GM04503 (cell line): ENCODE measurements at places on chromosomes 1 and 21.
A peak's percentile ranks its signal among the peaks of the same experiment; 100 is the strongest.

- DNase-seq: no peak
These were observed 1.9 kb downstream of the DHRS3 start for GRCh38 chr1:12615865-12616708.

GRCh38 chr1:215497528-215497927 is 69.6 kb upstream of the KCTD3 start:
- DNase-seq: no peak

DNA sequence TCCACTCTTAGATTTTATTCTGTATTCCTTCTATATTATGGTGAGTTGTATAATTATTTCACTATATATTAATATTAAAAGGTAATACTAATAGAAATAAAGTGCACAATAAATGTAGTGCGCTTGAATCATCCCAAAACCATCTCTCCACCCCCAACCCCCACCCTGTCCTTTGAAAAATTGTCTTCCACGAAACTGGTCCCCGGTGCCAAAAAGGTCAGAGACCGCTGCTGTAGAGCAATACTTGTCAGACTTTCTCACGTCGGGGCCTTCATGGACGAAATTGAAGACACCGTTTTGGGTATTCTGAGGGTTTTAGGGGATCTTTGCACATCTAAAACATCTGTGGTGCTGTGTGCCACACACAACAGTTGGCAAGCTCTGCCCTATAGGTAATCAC is 19.6 kb downstream of the DYRK1A start:
- no peak for DNase-seq

GRCh38 chr1:71093938-71094337 is 13.1 kb upstream of the ZRANB2 start:
- no peak for DNase-seq

- DNase-seq: no peak
These were observed 46.5 kb downstream of the SAMD13 start for GRCh38 chr1:84347932-84348555.

GRCh38 chr21:46634966-46635323 is 529 bp upstream of the PRMT2 start:
- peak; percentile 50 for DNase-seq

- no peak for DNase-seq
These were observed 50.8 kb upstream of the PODN start for GRCh38 chr1:53011175-53011574.

- no peak for DNase-seq
These were observed 35.5 kb downstream of the ADAMTS1 start for GRCh38 chr21:26809745-26810144.

DNA sequence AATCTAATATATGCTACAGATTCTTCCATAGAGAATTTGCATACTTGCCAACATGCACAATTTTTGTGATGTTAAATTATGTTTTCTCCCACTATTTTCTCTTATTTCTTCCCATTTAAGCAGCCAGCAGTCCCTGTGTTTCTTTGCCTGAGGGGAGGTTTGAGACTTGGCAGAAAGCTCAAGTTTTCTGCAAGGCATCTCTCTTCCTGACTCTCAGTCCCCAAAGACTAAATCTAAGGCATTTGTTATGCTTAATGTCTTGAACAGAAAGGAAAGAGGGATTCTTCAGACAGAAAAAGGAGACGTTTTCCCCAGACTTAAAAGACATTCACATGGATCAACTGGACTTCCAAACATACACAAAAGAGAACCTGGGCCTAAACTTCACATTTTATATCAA is 354.4 kb downstream of the RYR2 start:
- no peak for DNase-seq

DNA sequence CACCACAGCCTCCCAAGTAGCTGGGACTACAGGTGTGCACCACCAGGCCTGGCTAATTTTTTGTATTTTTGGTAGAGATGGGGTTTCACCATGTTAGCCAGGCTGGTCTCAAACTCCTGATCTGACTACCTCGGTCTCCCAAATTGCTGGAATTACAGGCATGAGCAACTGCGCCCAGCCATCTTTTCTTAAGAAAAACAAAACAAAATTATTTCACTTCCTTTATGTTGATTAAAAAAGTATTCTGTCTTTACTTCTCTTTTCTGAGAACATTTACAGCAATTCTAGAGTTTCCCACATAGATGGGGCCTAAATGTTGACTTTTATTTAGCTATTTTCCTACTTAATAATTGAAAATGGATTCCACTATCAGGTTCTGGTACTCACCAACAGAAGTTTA is 17.3 kb upstream of the TMEM183A start:
- no peak for DNase-seq
